Left ventricle myocardium inferior (tissue), 1 donor: ENCODE measurements at places on chromosomes 1 and 21. TPM values are rescaled to one million over a fixed set of nuclear protein-coding genes. Genes with fewer than 3 reads are reported as not detected.
A peak's percentile ranks its signal among the peaks of the same experiment; 100 is the strongest.

- DNase-seq = no peak
These were observed 19.6 kb downstream of the NEGR1 start for GRCh38 chr1:72262735-72263134.

C1orf185 gene
- total RNA-seq = not detected

C8B gene
- not detected for total RNA-seq

DNA sequence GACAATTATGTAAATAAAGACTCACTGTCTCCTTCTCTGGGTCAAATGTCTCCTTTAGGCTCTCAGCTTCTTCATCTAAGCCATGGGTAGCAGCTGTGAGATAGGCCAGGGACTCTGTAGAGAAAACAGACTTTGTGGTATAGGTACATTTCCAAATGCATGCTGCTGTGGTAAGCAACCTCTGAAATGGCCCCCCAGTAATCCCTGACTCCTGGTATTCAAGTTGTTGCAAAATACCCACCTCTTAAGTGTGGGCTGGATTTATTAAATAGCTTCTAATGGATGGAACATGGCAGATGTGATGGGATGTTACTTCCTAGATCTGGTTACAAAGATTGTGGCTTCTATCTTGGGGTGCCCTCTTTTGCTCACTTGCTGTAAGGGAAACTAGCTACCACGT is 11.1 kb upstream of the PEX19 start:
- no peak for DNase-seq

GRCh38 chr1:41853907-41854306 is 64.8 kb downstream of the HIVEP3 start:
- no peak for DNase-seq

DNA sequence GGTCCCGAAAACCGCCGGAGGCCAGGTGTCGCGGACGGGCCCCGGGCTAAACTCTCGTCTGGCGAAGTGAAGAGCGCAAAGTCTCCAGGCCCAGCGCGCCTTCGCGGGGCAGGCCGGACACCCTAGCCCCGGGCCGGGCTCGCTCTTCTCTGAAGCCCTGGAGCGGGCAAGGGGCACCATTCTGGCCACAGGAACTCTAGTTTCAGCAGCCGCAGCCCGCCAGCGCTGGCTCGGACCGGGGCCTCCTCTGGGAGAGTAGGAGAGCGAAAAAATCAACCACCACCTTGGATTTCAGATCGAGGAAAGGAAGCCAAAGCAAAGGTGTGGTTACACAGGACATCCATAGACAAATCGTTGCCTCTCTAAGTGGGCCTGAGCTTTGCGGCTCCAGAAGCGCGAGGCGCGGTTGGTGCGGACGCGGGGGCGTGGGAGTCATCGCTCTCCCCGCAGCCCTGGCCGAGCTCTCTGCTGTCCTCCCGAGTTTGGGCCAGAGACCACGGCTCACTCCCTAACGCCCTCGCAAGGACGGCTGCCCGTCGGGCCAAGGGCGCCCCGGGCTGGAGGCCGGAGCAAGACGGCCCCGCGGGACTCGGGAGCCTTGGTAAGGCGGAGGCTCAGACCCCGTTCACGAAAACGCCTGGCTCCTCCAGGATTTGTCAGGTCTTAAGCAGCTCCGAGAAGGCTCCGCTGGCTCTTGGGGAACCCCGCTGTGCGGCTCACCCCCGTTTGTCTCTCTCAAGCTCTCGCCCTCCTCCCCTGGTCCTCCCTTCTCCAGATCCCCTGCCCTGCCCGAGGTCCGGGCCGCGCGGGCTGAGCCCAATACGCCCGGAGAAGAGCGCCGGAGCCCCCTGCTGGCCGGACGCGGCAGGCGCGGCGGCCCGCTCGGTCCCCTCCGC is 132.9 kb upstream of the DPYD start:
- peak; percentile 55 for DNase-seq

DNA sequence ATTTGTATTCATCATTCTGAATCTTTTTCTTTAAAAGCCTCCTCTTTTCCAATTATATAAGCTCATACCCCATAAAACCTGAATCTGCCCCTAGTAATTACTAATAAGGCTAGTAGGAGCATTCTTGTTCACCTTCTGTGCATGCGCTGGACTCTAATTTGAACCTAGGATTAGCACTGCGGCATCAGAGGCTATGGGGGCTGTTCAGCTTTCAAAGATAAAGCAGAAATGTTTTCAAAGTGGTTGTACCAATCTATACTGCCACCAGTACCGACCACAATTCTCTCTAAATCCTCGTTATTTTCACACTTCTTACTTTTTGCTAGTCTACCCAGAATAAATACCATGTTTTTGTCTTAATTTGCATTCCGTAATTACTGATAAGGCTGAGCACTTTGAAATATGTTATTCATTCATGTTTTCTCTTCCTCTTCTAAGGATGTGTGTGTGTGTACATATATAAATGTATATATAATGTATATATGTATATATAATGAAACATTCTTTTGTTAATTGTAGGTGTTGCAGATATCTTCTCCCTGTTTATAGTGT is 1.6 kb upstream of the DDX59 start:
- no peak for DNase-seq

TNFRSF18 gene
- not detected for total RNA-seq

ANKRD35 gene
- 0.77 TPM for total RNA-seq

DNA sequence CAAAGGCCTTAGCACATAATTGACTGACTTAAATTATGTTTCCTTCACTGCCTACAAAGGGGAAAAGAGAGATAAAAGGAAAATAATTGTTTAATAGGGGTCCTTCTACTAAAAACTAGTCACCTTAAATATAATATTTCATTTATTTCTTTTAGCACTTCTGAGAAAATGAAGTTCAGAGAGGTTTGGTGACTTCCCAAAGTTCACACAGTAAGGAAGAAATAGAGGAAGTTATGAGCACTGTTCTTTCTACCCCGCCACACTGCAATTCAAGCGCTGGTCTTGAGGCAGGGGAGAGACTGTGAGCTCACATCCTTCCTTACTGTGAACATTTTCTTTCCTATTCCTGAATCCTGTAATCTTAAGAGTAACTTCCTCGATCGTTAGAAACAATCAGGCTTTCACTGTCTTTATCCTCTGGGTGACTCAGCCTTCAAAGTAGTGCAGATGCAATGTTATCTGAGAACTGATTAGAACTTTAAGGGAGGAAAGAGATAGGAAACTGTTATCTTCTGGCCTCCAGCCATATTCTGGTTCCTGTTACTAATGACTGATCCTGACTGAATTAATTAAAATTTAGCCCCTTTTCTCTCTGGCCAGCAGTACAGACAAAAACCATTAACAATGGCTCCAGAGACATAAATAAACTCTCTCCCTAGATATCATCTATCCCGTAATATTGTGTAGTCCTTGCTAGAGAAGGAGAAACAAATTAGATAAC is 6.8 kb downstream of the RGS5 start:
- no peak for DNase-seq

DNA sequence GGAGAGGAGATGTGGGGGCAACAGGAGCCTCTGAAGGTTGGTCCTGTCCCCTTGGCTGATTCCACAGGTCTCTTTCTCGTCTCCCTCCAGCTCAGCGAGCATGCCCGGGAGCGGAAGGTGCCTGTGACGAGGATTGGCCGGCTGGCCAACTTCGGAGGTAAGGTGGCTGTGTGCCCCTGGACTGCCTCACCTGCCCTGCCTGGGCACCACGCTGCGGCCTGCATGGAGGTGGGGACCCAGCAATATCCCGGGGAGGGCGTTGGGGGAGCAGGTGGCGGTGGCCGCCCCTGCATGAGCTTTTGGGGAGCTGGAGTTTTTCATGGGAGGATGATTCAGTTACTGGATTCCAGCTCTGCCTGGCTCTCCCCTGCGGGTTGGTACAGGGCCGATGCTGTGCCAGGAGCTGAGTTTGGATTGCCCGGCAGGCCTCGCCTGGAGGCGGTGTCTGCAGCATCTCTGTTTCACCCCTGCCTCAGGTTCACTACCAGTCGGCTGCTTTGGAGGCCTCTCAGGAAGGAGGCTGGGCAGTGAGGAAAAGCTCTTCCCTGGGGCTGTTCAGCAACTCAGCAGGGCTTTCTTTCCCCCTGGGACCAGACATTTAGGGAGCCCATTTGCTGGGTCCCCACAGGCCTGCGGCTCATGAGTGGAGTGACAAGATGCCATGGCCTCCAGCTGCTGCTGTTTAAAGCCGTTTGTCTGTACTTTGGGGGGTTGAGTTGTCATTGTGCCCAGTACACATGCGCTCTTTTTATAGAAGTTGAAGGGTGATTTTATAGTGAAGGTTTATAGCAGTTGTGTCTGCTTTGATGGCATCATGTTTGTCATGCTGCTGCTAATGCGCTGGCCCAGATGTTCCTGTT is 25.7 kb downstream of the COQ8A start:
- no peak for DNase-seq

DNA sequence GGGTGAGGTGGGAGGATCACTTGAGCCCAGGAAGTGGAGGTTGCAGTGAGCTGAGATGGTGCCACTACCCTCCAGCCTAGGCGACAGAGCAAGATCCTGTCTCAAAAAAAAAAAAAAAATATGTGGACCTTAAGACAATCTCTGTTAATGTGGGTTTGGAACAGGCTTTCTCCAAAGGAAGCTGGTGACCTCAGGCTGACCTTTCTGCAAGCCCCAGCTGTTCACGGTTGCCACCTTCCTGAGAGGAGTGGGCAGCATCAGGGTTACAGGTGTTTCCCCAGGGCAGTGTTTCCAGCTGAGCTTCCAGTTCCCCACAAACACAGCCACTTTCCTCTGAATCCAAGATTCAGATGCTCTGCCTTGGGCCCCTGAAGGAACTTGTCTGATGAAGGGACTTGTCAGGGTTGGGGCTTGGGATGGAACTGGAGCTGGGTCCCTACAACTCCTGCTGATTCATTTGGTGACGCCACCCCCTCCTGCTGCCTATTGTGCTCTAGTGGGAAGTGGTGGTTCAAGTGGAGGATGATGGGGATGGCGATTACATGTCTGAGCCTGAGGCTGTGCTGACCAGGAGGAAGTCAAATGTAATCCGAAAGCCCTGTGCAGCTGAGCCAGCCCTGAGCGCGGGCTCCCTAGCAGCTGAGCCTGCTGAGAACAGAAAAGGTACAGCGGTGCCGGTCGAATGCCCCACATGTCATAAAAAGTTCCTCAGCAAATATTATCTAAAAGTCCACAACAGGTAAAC is 1.9 kb downstream of the ZBTB48 start:
- DNase-seq = no peak

DNA sequence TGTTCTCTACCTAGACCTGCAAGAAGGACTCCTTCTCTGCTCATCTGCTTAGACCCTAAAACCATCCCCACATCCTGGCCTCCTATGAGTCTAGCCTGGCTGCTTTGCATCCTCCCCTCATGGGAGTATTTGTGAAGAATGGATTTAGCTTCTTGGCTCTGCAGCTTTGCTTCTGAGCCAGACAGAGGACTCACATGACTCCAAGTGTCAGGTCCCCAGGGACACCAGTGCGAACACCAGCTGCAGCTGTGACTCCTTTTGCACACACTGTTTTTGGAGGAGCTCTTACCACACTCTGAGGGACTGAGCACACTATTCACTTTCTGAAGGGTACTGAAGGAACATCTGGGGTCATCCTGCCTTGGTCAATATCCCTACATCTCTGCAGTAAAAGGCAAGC is 131.8 kb upstream of the SGIP1 start:
- DNase-seq = peak; percentile 80

- DNase-seq = no peak
These were observed 359.1 kb downstream of the S1PR1 start for GRCh38 chr1:101595881-101596374.

E2F2 gene
- total RNA-seq = 0.16 TPM

GBP4 gene
- 6.2 TPM for total RNA-seq

CLCC1 gene
- total RNA-seq = 28.8 TPM

C1orf159 gene
- 3.8 TPM for total RNA-seq

ZNF684 gene
- 7.8 TPM for total RNA-seq

TNNI3K gene
- total RNA-seq = 89.7 TPM

DNA sequence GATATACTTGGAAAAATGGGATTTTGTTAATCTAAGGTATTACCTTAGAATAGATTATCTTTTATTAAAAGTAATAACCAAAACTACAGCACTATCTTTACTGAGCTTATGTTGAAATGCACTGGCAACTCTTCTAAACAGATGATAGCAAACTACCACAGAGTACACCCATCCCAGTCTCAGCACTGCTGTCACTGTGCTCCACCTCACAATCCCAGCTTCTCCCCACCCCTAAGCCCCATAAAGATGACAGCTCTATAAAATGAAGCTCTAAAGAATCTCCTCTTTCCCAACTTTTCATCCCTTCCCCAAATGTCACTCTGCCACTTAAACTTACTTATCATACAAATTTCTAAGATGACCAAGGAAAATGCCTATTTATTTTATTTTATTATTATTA is 6.4 kb downstream of the DSTYK start:
- no peak for DNase-seq
